Stimulated activated CD4-positive, alpha-beta T cell treated with anti-CD3 and anti-CD28 coated beads, TNF-alpha, amount 100 ng/mL, for 1 hour (primary cell): ENCODE measurements at places on chromosomes 11 and 22.

- no peak for DNase-seq
Observed at GRCh38 chr11:111815489-111815888, 49.3 kb upstream of the PPP2R1B start.

GRCh38 chr11:22065472-22065871 lies 127.4 kb upstream of the ANO5 start:
- no peak for DNase-seq

- peak; percentile 78 for DNase-seq
Observed at GRCh38 chr11:67277231-67277961, 11.1 kb downstream of the GRK2 start.

DNA sequence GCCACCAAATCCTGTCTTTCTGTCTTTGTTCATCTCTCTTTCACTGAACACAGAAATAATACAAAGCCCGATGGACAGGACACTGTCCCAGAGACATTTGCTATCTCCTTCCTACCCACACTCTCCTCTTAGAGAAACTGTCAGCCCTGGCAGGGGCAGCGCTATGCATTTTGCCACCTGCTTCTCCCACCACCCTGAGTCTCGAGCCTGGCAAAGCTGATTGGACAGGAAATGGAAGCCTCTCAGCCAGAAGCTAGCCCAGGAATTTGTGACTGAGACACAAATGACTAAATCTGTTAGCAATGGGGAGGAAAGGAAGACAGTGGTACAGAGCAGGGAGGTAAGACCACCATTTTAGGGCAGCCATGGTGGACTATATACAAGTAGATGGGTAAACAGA lies 14.9 kb upstream of the GALNT18 start:
- DNase-seq: no peak

GRCh38 chr11:25485315-25485714 lies 846.6 kb upstream of the ANO3 start:
- no peak for DNase-seq

GRCh38 chr11:64665411-64665821 lies 57.6 kb downstream of the NRXN2 start:
- DNase-seq: no peak

GRCh38 chr11:134242376-134242775 lies 10.8 kb downstream of the THYN1 start:
- DNase-seq: no peak

- no peak for DNase-seq
Observed at GRCh38 chr22:37971475-37972434, 12.6 kb downstream of the SOX10 start.

- no peak for DNase-seq
Observed at GRCh38 chr11:99199341-99199740, 178.6 kb downstream of the CNTN5 start.

DNA sequence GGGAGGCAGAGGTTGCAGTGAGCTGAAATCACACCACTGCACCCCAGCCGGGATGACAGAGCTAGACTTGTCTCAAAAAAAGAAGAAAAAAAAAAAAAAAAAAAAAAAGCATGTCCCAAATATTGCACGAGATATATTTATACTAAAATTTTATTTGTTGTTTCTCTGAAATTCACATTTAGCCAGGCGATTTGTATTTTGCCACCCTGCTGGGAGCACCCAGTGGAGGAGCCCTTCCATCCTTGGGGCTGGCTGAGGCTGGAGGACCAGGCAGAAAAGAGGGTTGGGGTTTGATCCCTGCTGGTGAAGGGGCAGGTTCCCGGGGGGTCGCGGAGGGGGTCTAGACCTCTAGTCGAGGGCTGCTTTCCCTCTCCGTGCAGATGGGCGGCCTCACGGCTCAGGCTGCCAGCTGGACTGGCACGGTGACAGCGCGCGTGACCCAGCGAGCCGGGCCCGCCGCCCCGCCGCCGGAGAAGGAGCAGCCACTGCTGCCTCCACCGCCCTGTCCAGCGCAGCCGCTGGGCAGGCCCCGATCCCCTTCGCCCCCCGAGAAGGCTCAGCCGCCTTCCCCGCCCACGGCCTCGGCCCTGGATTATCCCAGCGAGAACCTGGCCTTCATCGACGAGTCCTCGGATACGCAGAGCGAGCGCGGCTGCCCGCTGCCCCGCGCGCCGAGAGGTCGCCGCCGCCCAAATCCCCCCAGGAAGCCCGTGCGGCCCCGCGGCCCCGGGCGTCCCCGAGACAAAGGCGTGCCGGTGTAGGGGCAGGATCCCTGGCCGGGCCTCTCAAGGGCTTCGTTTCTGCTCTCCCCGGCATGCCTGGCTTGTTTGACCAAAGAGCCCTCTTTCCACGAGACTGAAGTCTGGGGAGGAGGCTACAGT lies 952 bp upstream of the CATSPERZ start:
- DNase-seq: no peak

GRCh38 chr11:72820439-72821139 lies 6.4 kb downstream of the ATG16L2 start:
- no peak for DNase-seq

GRCh38 chr11:119029340-119030028 lies 1.2 kb downstream of the SLC37A4 start:
- DNase-seq: no peak

DNA sequence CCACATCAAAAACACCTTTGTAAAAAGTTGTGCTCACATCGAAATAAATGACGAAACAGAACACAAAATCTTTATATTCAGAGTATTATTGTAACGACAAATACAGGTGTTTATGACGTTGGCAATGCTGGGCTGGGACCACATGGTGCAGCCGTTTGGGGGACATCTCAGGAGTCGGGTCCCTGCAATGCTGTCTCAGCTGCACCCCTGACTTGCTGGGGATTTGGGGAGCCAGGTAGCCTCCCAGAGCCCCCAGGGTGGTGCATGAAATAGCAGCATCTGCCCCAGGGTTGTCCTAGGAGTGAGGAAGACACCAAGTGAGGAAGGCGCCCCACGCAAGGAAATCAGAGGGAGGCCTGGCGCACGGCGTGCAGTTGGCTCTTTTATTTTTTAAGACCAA lies 1526.8 kb downstream of the BRD1 start:
- DNase-seq: no peak

GRCh38 chr11:87368858-87369480 lies 331.2 kb downstream of the TMEM135 start:
- no peak for DNase-seq

GRCh38 chr11:100777103-100777502 lies 90.0 kb downstream of the ARHGAP42 start:
- DNase-seq: no peak

DNA sequence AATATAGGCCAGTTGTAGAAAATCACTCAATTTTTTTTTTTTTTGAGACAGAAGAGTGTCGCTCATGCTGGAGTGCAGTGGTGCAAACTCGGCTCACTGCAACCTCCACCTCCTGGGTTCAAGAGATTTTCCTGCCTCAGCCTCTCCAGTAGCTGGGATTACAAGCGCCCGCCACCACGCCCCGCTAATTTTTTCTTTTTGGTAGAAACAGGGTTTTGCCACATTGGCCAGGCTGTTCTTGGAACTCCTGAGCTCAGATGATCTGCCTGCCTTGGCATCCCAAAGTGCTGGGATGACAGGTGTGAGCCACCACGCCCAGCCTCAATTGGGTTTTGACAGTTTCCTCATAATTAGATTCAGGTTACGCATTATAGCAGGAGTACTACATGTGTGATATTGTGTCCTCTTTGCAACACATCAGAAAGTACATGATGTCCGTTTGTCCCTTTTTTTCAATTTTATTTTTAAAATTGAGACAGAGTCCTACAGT lies 2.6 kb upstream of the ATP6V1E1 start:
- no peak for DNase-seq

DNA sequence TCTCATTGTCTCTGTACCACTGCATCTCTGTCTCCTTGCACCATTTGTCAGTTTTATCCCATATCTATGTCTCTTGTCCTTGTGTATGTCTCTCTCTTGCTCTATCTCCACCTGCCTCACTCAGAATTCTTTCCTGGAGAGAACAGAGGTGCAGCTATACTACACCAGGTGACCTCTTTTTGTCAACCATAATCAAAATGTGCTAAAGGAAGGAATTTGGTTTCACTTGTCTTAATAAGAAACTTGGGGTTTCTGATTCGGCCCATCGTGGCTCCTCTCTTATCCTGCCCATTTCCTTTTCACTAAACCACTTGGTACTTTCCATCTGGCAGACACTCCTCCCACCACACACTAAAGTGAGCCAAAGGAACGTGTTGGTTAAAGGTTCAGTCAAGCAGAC lies 2.0 kb upstream of the C11orf42 start:
- no peak for DNase-seq

DNA sequence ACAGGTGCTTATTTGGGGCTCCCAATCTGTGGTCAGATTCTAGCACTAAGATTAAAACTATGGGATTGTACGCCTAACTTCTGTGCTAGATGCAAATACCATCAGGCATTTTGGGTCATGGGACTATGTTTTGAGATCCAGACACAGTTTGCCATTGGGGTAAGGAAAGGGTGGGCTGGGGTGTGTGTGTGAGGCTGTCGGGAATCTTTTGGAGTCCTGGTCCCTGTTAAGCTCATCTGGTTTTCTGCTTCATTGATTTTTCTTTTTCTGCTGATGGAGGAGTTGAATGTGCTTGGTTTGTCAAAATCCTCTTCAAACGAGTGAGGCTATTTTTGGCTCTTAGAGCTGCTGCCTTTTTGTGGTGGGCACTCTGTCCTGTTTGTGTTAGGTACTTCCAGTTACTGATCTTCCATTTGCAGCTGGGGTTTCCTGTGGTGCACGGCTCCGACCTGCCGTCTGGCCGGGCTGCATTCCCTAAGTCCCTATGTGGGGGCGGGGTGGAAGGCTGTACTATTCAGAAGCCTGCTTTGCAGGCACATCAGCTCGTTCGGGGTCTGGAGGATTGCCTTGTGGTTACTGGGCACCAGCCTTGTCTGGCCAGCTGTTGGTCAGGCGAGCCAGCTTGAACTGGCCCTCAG lies 2.9 kb downstream of the BCR start:
- DNase-seq: no peak

DNA sequence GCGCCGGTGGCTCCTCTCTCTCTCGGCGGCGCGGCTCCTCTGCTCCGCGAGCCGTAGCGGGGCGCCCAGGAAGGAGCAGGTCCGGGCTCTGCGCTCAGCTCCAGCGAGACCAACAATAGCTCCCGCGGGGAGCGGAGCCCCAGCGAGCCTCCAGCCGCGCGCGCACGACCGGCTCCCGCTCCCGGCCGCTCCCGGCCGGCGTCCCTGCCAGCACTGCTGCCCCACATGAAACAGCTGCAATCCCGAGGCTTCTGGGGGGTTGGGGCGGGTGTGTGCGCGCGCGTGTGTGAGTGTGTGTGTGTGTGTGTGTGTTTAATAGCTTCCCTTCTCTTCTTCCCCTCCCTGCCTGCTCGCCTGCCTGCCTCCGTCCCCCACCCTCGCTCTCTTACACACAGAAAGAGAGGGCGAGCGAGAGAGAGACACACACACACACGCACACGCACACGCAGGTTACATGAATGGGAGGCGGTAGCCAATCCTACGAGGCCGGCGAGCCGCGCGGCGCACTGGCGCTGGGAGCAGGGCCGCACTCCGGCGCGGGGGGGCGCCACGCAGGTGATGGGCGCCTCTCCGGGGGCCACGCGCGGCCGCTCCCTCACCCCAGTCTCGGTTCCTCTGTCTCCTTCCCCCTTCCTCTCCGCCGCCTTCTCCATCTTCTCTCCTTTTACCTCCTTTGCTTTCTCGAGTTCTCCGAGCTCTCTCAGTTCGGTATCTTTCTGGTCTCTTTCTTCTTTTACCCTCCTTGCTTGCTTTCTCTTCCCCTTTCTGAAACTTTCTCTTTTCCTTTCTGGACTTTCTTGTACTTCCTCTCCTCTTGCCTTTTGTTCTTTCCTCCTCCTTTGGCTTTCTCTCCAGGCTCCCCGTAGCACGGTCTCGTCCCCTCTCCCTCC lies at the start of gene TENM4:
Gene TENM4, minus strand, starts transcription at position 460 of the 890 bp plus-strand sequence. CDS start 371,086 bp downstream, outside the sequence.
- DNase-seq: no peak

GRCh38 chr11:62536301-62536957 lies 10.2 kb downstream of the AHNAK start:
- no peak for DNase-seq

DNA sequence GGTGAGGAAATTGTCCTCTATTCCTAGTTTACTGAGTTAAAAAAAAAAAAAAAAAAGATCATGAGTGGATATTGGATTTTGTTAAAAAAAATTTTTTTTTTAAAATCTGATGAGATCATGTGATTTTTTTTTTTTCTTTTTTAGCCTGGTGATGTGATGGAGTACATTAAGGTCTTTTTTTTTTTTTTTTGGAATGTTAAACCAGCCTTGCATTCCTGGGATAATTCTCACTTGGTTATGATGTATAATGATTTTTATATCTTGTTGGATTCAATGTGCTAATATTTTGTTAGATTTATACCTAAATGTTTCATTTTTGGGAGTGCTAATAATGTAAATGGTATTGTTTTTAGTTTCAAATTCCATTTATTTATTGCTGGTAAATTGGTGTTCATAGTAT lies 43.3 kb downstream of the DDX10 start:
- DNase-seq: no peak

GRCh38 chr11:126034039-126034932 lies 28.4 kb downstream of the CDON start:
- DNase-seq: no peak

- no peak for DNase-seq
Observed at GRCh38 chr22:47165338-47166032, 403.0 kb downstream of the TBC1D22A start.

DNA sequence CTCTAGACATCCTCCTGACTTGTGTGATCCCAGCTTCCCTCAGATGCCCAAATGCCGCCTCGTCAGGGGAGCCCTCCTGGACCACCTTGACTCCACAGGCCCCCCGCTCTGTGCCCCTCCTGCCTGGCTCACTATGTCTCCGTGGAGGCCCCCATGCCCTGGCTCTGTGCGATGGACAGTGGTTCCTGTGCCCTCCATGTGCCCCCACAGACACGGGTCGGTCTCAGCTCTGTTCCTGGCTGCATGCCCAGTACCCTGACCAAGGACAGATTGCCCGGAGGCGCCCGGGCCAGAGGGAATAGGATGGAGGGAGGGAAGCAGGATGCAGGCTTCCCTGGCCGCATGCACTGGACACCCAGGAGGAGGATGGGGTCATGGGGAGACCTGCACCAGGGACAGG lies 1274.6 kb downstream of the BRD1 start:
- no peak for DNase-seq

DNA sequence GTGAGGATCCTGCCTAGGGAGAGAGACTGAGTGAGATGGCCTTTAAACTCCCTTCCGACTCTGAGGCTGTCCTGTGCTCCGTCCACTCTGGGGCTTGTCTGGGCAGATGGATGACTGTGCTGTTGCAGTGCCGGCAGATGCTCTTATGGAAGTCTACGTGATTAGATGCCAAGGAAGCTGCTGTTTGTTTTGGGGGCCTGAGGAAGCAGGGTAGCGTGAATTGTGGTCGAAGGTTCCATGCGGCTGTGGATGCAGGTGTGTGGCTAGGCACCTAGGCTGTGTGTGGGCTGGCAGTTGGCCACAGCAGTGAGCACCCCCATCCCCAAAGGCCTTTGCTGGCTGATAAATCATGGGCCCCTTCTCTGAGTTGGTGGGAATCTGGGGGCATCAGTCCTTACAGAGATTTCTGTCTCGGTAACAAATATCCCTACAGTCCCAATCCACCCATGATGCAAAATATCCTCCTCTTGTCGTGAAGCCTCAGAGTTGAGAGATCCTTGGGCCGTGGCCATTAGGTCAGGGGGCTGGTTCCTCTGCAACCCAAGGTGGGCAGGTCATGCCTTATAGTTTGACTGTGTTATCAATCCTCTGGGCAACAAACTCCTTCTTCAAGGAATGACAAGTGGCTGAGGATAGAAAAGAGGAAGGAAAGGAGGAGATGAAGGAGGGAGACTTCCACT lies 31.2 kb downstream of the AMPD3 start:
- DNase-seq: no peak
